ENCODE measurements at places on chromosomes 13 and 19.

DNA sequence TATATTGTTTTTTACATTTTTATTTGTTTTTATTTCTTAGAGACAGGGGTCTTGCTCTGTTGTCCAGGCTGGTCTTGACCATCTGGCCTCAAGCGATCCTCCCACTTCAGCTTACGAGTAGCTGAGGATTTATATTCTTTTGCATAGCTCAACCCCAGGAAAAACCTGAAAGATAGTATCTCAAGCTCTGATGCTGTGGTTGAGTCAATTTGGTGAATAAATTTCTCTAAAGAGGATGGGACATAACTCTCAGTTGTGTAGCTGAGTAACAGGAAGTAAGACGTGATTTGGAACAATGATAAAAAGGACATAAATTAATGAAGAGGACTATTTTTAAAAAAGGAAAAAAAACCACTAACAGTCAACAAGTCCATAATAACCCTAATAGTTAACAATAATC, 79.8 kb upstream of the TNFSF11 start:
- ATAC-seq, result no peak
- H3K27ac ChIP-seq, result no peak overlapping the region
- no peaks in the 10 kb centered on the region for H3K36me3 ChIP-seq
- no peak overlapping the region for H3K4me3 ChIP-seq
- H3K27me3 ChIP-seq, result no peaks in the 10 kb centered on the region
- H3K4me1 ChIP-seq, result peaks cover 30% of the 10 kb centered on the region

DNA sequence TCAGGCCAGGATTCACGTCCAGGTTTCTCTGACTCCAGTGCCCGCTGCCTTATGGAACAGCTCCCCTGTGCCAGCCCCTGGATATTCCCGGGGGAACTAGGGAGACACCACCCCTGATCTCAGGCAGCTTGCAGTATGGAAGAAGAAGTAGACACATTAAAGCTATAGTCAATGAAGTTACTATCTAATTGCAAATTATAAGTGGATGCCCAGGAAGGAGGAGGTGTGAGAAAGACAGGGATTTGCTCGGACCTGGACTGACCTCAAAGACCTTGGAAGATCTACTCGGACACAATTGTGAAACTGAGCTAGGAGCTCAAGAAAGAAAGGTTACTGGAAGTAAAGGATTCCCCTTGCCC, 10.4 kb downstream of the SIGLEC11 start:
- ATAC-seq, result no peak
- peaks cover 24% of the 10 kb centered on the region for H3K4me1 ChIP-seq
- no peaks in the 10 kb centered on the region for H3K36me3 ChIP-seq
- peaks cover 79% of the 10 kb centered on the region for H3K27me3 ChIP-seq

- H3K27ac ChIP-seq, result no peak overlapping the region
- H3K27me3 ChIP-seq, result no peaks in the 10 kb centered on the region
- H3K4me3 ChIP-seq, result no peak overlapping the region
- H3K36me3 ChIP-seq, result no peaks in the 10 kb centered on the region
- ATAC-seq, result no peak
Measured at GRCh38 chr19:28549680-28550277, 663.2 kb downstream of the UQCRFS1 start.

GRCh38 chr19:10891405-10892086, 20.2 kb downstream of the CARM1 start:
- peaks cover 18% of the 10 kb centered on the region for H3K36me3 ChIP-seq
- peaks cover 43% of the 10 kb centered on the region for H3K4me1 ChIP-seq
- no peak overlapping the region for H3K4me3 ChIP-seq
- H3K27ac ChIP-seq, result no peak overlapping the region
- H3K27me3 ChIP-seq, result no peaks in the 10 kb centered on the region

GRCh38 chr19:32364040-32364439, 18.6 kb downstream of the ZNF507 start:
- no peak for ATAC-seq
- no peak overlapping the region for H3K4me3 ChIP-seq
- no peaks in the 10 kb centered on the region for H3K27me3 ChIP-seq
- no peak overlapping the region for H3K27ac ChIP-seq
